Glomerular endothelial cell (primary cell): ENCODE measurements at places on chromosomes 11 and 22. TPM values are rescaled to one million over a fixed set of nuclear protein-coding genes. Genes with fewer than 3 reads are reported as not detected.

The HSPB2 gene
- 0.10 TPM in 1 of 2 replicates, not detected in the other for total RNA-seq

The OR8D1 gene
- total RNA-seq, result not detected in 2 replicates

The TREH gene
- not detected in 2 replicates for total RNA-seq

The C1QTNF4 gene
- 0.29 and 1.3 TPM in 2 replicates for total RNA-seq

The GAL3ST1 gene
- 0.19 TPM in 1 of 2 replicates, not detected in the other for total RNA-seq

The FAM180B gene
- total RNA-seq, result not detected in 2 replicates

The NCR3LG1 gene
- total RNA-seq, result 5.5 and 5.6 TPM in 2 replicates

The TEX54 gene
- not detected in 2 replicates for total RNA-seq

The OR51B2 gene
- not detected in 2 replicates for total RNA-seq

The CD59 gene
- total RNA-seq, result 1,194 and 2,252 TPM in 2 replicates

The OR9G4 gene
- not detected in 2 replicates for total RNA-seq

The SUSD2 gene
- total RNA-seq, result 0.19 and 0.23 TPM in 2 replicates

The ARHGEF12 gene
- 70.3 and 107 TPM in 2 replicates for total RNA-seq

The ADORA2A gene
- total RNA-seq, result 49.0 and 60.6 TPM in 2 replicates

The CNGA4 gene
- 0.12 TPM in 1 of 2 replicates, not detected in the other for total RNA-seq

The TUBA8 gene
- 0.19 and 1.8 TPM in 2 replicates for total RNA-seq

The CDC42BPG gene
- 0.44 and 0.64 TPM in 2 replicates for total RNA-seq

The PRRG4 gene
- 0.44 and 0.88 TPM in 2 replicates for total RNA-seq

The OR5T3 gene
- not detected in 2 replicates for total RNA-seq

The CST6 gene
- 0.29 and 0.82 TPM in 2 replicates for total RNA-seq

The SLC5A4 gene
- total RNA-seq, result 2.7 TPM in 1 of 2 replicates, not detected in the other

The FGF19 gene
- total RNA-seq, result not detected in 2 replicates

The OR4C13 gene
- total RNA-seq, result not detected in 2 replicates

The PGA3 gene
- not detected in 2 replicates for total RNA-seq

The ACR gene
- 0.76 TPM in 1 of 2 replicates, not detected in the other for total RNA-seq
